ENCODE measurements at places on chromosomes 12 and 14.

GRCh38 chr12:124040291-124040690 is 67.3 kb downstream of the ZNF664 start:
- no peaks in the 10 kb centered on the region for H3K4me1 ChIP-seq
- H3K27ac ChIP-seq: no peak overlapping the region
- no peak for DNase-seq
- H3K4me3 ChIP-seq: no peak overlapping the region

- H3K4me1 ChIP-seq: no peaks in the 10 kb centered on the region
- H3K36me3 ChIP-seq: no peaks in the 10 kb centered on the region
- H3K4me3 ChIP-seq: no peak overlapping the region
- no peak for DNase-seq
Observed at GRCh38 chr12:68031881-68032739, 42.9 kb downstream of the IFNG-AS1 start.

- H3K4me1 ChIP-seq: no peaks in the 10 kb centered on the region
- no peak overlapping the region for H3K4me3 ChIP-seq
- no peaks in the 10 kb centered on the region for H3K36me3 ChIP-seq
- DNase-seq: no peak
Observed at GRCh38 chr14:78610994-78611393, 440.8 kb downstream of the NRXN3 start.

DNA sequence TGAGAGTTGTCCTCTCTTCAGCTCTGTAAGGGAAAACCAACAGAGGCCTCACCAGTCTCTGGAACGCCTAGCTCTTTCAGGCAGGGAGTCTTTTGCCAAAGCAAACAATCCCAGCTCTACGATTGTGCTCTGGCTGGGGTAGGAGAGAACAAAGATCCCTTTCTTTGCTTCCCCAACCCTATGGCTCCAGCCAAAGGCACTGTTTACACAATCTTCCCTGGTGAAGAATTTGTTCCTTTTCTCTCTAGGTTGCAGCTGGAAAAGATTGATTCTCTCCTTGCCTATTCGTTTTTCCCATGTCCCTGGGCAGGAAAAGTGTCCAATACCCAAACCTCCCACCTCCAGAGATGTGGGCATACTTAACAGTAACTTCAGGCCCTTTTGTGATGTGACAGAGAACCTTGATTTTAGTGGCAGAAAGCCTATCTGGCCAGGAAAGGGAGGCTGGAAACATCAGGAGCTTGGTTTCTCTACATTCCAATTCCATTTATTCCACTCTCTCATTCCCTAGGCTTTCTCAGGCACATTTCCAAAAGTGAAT is 16.8 kb downstream of the ATP5MC2 start:
- no peak for DNase-seq
- H3K27ac ChIP-seq: peak overlapping the region; percentile 76
- H3K4me1 ChIP-seq: peaks cover 22% of the 10 kb centered on the region

- DNase-seq: no peak
- H3K4me1 ChIP-seq: peaks cover 28% of the 10 kb centered on the region
- no peaks in the 10 kb centered on the region for H3K36me3 ChIP-seq
- no peak overlapping the region for H3K27ac ChIP-seq
- H3K27me3 ChIP-seq: no peaks in the 10 kb centered on the region
- no peak overlapping the region for H3K4me3 ChIP-seq
Observed at GRCh38 chr14:55605793-55606192, 25.8 kb downstream of the KTN1 start.

DNA sequence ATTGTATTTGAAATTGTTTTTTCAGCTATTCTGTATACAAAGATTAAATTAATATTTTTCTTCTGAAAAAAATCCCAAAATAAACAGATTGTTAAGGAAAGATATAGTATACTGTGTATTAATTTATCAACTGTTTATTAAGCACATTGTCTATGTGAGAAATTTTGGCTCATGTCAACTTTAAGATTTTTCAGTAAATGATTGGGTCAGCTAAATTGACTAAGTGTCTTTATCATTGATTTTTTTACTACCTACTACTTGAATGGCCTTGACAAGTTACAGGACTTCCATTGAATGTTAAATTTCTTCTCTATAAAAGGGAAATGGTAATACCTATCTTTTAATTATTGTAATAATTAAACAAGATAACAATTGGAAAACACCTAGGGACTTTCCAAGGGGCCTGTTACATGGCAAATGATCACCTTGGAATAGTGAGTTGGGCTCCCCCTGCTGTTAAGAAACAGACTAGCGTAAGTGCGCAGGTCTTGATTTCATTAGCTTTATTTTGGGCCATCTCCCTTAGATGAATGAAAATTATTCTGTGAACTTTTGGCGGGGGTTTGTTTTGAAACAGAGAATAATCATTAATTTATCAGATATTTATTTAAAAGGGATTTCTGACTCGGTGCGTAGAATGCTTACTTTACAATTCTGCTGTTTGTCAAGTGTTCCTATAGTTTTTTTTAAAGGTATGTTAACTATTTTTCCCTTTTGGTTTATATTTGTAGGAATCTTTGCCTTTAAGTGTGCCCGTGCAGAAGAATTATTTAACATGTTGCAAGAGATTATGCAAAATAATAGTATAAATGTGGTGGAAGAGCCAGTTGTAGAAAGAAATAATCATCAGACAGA is 14.5 kb upstream of the CCT2 start:
- no peak overlapping the region for H3K27ac ChIP-seq
- no peak overlapping the region for H3K4me3 ChIP-seq
- no peaks in the 10 kb centered on the region for H3K27me3 ChIP-seq
- peaks cover 61% of the 10 kb centered on the region for H3K36me3 ChIP-seq
- no peak for DNase-seq

GRCh38 chr12:1330477-1330827 is 263.9 kb downstream of the FBXL14 start:
- H3K36me3 ChIP-seq: no peaks in the 10 kb centered on the region
- H3K4me3 ChIP-seq: no peak overlapping the region
- DNase-seq: no peak
- no peak overlapping the region for H3K27ac ChIP-seq
- H3K27me3 ChIP-seq: no peaks in the 10 kb centered on the region
- peaks cover 2% of the 10 kb centered on the region for H3K4me1 ChIP-seq

- H3K27ac ChIP-seq: no peak within 1 kb of the TSS
- H3K4me1 ChIP-seq: no peaks in the 10 kb centered on the region
- no peak for DNase-seq
- H3K27me3 ChIP-seq: no peaks in the 10 kb centered on the region
Observed at GRCh38 chr12:10409392-10409791, at the start of gene KLRC4. TSS of gene KLRC4 (minus strand) at chr12:10409757. CDS start at chr12:10409575, 182 bp downstream.

- no peaks in the 10 kb centered on the region for H3K4me1 ChIP-seq
- no peak overlapping the region for H3K27ac ChIP-seq
- no peak overlapping the region for H3K4me3 ChIP-seq
- no peak for DNase-seq
Observed at GRCh38 chr12:94089891-94090290, 58.5 kb upstream of the PLXNC1 start.

GRCh38 chr14:99481745-99482099 is 513 bp downstream of the CCNK start:
- peak overlapping the region; percentile 83 for H3K4me3 ChIP-seq
- H3K36me3 ChIP-seq: no peaks in the 10 kb centered on the region
- peak overlapping the region; percentile 96 for H3K27ac ChIP-seq
- DNase-seq: no peak
- no peaks in the 10 kb centered on the region for H3K27me3 ChIP-seq

DNA sequence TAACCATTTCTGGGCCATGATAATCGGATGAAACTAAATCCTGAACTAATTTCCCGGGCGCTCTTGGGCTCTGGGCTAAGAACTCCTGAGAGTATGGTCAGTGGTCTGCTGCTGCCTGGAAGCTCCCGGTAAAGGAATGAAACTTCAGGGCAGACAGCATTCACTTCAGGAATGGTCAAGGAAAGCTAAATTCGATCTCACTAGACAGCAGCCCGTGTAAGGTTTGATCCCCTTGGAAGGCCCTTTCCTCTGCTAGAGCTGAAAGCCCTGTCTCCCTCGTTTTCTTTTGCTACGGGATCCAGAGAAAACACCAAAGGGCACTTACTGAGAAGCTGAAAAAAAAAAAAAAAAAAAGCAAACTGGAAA is 680 bp downstream of the ASB8 start:
- no peaks in the 10 kb centered on the region for H3K27me3 ChIP-seq
- peak overlapping the region; percentile 97 for H3K4me3 ChIP-seq
- DNase-seq: no peak

DNA sequence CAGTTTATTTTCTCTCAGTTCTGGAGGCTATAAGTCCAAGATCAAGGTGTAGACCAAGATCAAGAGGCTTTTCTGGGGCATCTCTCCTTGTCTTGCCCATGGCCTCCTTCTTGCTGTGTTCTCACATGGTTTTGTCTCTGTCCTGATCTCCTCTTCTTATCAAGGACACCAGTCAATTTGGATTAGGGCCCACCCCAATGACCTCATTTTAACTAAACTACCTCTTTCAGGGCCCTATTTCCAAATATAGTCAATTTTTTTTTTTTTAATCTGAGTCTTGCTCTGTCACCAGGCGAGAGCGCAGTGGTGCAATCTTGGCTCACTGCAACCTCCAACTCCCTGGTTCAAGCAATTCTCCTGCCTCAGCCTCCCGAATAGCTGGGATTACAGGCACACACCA is 50.8 kb downstream of the TSHR start:
- no peaks in the 10 kb centered on the region for H3K27me3 ChIP-seq
- H3K4me3 ChIP-seq: no peak overlapping the region
- no peaks in the 10 kb centered on the region for H3K36me3 ChIP-seq
- no peak overlapping the region for H3K27ac ChIP-seq

GRCh38 chr12:94254270-94254669 is 105.9 kb downstream of the PLXNC1 start:
- H3K36me3 ChIP-seq: peaks cover 31% of the 10 kb centered on the region
- no peaks in the 10 kb centered on the region for H3K4me1 ChIP-seq
- H3K4me3 ChIP-seq: no peak overlapping the region
- DNase-seq: no peak
- H3K27ac ChIP-seq: peak overlapping the region; percentile 11

DNA sequence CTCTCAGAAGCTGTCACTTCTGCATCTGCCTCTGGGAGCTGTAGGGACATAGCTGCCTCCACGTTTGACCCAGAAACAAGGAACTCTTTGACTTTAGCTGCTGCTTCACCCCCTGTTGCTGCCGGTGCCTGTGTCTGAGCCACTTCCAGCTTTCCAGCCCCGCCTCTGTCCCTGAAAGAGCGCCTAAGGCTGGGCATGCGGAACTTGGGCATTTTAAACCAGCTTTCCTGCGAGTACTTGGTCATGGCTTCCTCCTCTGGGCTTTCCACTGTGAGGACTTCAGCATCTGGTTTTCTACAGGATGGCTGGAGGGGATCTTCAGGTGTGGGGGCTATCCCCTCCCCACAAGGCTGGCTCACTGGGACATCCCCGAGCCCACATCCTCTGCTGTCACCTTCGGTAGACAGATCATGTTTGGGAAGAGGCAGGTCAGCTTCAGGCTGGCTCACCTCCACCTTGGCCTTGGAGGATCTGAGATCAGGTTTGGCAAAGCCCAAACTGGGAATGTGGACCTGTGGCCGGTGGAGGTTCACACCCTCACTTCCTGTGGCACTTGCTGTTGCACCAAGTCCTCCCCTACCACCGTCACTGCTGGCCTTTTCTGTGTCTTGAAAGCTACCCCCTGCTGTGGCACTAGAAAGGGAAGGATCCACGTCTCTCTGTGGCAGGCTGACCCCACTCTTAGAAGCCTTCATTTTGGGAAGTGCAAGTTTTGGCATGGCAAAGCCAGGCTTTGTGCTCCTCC is 15.2 kb downstream of the PLD4 start:
- H3K27me3 ChIP-seq: no peaks in the 10 kb centered on the region
- no peak overlapping the region for H3K4me3 ChIP-seq
- no peaks in the 10 kb centered on the region for H3K36me3 ChIP-seq

GRCh38 chr14:33569821-33570687 is 380.8 kb downstream of the EGLN3 start:
- no peaks in the 10 kb centered on the region for H3K36me3 ChIP-seq
- no peaks in the 10 kb centered on the region for H3K4me1 ChIP-seq
- no peak overlapping the region for H3K27ac ChIP-seq

- H3K27ac ChIP-seq: no peak overlapping the region
- DNase-seq: no peak
- no peaks in the 10 kb centered on the region for H3K27me3 ChIP-seq
- H3K36me3 ChIP-seq: no peaks in the 10 kb centered on the region
- no peak overlapping the region for H3K4me3 ChIP-seq
Observed at GRCh38 chr12:24212496-24212895, 263.0 kb upstream of the SOX5 start.

DNA sequence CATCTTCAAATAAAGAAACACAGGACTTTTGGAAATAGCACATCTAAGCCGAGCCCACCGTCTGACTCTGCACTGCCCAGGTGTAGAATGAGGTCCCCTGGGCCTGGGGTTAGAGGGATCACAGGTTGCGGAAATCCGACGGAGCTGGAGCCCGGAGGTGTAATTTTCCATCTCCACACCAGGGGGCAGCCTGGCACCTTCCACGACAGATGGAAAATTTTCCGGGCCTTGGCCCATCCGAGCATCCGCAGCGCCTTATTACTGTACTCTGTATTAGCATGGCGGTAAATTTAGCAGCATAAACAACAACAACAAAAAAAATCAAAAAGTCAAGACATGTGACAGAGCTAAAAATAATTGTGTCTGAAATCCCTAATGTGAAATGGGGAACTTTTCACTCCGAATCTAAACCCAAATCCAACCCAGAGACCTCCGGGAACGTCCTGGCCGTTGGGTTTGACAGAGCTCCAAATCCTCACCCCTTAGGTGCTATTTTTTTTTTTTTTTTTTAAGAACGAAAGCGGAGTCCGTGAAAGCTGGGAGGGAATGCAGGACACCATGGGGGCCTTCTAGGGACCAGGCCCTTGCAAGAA is 93.9 kb downstream of the KSR2 start:
- H3K36me3 ChIP-seq: no peaks in the 10 kb centered on the region
- H3K4me1 ChIP-seq: no peaks in the 10 kb centered on the region
- H3K27me3 ChIP-seq: peaks cover 22% of the 10 kb centered on the region
